Stimulated activated CD4-positive, alpha-beta T cell treated with anti-CD3 and anti-CD28 coated beads, Interleukin-12 subunit alpha, Interleukin-12 subunit beta, amount 100 ng/mL, for 24 hours (primary cell): ENCODE measurements at places on chromosomes 1 and 21.

GRCh38 chr21:29610779-29611360 lies 312.1 kb downstream of the BACH1 start:
- no peak for DNase-seq

DNA sequence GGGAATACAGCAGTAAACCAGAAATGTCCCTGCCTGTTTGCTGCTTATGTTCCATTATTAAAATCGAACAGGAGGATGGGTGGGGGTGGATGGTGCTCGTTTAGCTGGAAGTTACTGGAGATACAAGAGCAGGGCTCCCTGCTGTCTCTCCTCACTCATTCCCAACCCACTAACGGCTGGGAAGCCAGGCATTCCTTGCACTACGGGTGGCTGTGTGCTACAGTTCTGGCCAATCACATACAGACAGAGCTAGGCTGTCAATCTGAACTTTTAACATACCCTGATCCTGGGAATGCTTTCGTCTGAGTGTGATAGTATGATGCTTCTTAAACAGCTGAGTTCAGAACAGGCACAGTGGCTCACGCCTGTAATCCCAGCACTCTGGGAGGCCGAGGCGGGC lies 7.0 kb downstream of the SIPA1L2 start:
- no peak for DNase-seq

GRCh38 chr21:26881504-26882228 lies 36.5 kb upstream of the ADAMTS1 start:
- DNase-seq = no peak

DNA sequence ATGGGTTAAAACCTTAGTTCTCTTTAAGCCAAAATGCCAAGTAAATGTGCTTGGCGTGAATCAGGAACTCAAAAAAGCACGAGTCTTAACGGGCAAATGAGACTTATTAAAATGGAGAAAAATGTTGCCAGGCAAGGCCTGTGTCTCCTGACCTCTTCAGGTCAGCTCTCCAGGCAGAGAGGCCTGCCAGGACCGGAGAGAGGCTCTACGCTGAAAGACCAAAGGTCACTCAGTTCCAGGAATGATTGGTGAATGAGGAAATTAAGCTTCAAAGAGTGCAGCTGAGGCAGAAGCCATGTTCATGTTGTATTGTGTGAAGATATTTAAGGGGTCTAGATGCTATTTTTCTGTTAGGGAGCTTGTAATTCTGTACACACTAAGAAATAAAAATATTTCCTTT lies 66.6 kb downstream of the SPAG17 start:
- no peak for DNase-seq

GRCh38 chr1:237341391-237341790 lies 299.4 kb downstream of the RYR2 start:
- DNase-seq = no peak

GRCh38 chr1:228737601-228738041 lies 2.3 kb downstream of the RHOU start:
- no peak for DNase-seq

GRCh38 chr1:3477241-3477995 lies 23.0 kb downstream of the ARHGEF16 start:
- DNase-seq = no peak

DNA sequence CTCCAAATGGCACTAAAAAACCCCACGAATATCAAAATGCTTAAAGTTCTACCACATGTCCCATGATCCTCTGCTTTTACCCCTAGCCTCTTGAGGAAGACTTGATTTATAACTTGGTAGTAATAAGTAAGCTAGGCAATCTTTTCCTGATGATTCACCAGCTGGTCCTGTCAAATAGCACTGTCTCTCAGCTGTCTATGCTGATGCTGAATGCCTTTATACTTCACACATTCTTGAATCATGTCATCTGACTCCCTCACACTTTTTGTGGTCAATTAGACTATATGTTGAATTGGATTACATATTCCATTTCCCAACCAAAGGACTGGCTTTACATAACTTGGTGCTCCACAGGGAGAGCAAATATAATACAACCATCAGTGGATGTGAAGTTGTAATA lies 16.6 kb downstream of the C21orf91 start:
- no peak for DNase-seq

GRCh38 chr1:111958075-111958474 lies 31.4 kb downstream of the KCND3 start:
- no peak for DNase-seq

DNA sequence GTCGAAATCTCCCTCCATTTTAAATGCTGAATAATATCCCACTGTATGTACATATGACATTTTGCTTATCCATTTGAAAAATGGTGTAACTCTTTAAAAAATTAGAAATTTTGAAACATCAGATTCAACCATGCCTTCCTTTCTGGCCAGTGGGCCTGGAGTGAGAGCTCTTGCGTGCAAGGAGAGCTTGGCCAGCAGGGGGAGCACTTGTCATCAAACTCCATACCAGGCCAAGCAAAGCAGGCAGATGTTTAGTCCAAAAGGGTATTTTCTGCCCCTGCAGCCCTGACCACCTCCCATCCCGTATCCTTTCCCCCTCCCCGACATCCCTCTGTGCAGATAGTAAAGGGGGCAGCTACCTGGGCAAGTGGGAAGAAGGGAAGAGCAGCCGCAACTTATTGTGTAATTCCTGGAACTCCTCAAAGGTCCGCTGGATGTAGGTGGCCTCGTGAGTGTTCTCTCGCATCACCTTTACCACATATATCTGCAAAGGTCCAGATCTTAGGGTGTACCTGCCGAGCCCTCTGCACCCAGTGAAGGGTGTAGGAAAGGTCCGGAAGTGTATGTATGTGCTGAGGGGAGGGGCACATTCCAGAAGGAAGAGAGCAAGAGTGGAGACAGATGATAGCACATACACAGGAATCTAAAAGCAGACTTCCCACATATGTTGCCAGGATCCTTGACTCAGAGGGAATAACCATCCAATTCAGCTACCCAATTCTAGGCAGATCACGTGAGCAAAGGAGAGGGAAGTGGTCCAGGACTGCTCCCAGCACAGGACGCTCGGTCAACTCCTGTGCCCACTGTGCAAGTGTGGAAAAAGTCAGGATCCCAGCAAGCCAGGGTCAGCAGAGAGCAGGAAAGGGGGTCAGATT lies 19.9 kb upstream of the PPP1R15B start:
- peak; percentile 51 for DNase-seq

DNA sequence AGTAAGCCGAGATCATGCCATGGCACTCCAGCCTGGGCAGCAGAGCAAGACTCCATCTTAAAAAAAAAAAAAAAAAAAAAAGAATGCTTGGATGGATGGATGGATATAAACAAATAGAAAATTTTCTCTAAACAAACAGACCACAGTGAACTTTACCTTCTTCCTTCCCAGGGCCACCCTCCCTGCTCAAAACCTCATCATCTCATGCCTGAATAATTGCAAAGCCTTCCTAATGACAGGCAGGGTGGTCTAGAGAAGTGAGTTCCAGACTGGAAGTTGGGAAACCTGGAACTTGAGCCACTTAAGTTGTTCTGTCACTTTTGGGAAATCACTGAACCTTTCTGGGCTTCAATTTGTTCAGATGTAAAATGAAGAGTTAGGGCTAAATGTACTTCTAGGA lies 17.6 kb downstream of the ATP2B4 start:
- DNase-seq = no peak

DNA sequence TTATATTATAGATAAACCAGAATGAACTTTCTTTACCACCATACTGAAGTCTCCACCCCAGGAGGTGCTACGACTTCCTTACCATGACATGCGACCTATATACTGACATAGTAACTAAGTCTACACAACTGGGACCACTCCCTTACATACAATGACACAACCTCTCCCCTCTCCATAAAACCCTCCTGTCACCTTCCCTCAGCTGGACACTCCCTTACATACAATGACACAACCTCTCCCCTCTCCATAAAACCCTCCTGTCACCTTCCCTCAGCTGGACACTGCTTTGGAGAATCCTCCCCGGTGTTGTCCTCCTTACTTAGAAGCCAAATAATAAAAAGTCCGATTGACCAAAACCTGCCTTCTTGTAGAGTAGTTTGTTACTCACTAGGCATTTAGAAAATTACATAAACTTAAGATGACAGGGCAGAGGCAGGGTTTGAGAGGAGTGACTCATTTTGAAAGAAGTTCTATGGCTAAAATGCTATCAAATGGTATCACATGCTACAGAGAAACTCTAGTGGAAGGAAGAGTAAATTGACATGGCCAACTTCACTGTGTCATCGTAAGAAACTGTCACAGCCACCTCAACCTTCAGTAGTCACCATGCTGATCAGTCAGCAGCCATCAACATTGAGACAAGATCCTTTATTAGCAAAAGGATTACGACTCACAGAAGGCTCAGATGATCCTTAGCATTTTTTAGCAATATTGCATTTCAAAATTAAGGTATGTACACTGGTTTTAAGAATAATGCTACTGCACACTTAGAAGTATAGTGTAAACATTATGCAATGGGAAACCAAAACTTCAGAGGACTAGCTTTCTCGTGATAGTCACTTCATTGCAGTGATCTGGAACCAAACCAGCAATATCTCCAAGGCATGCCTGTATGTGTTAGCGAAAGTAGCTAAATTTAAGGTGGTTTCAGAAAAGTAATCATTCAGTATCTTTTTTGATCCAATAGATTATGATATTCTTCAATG lies 56.4 kb downstream of the AHCTF1 start:
- no peak for DNase-seq

GRCh38 chr1:73898540-73898939 lies 299.4 kb downstream of the LRRIQ3 start:
- no peak for DNase-seq

DNA sequence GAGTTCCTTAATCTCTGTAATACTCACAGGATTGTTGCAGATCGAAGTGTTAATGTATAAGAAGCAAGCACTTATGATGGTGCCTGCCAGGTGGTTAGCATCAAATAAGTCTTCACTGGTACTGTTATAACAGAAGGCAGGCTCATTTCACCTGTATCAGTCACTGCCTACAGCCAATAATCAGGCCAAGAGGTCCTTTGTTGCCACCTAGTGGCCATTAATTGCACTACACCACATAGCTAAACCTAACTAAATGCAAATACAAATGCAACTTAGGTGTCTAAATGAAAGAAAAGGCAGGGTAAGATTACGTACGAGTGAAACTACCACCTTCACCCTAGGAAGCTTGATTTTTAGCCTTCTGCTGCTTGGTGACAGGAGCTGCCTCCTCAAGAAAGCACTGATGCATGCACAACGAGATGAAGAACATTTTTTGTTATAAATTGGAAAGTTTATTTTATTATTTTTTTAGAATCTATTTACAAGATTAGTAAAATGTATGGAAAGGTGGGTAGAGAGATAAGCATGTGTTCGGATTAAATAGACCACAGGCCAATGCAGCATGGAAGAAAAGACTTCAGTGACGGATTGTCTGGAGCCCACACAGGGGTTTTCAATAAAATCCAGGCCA lies 334.8 kb upstream of the CAMK1G start:
- peak; percentile 46 for DNase-seq

DNA sequence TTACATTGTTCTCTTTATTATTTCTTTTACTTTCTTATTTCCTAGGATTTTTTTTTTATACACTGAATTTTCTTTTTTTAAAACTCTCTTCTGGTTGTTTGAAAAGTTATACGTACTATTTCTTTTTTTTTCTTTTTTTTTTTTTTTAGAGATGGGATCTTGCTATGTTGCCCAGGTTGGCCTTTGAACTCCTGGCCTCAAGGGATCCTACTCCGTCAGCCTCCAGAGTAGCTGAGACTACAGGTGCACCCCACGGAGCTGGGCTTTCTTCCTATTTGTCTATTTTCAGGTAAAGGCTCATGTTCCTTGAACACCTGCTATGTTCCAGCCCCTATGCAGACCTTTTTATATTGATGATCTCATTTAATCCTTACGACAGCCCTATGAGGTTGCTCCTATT lies 29.4 kb upstream of the DYRK1A start:
- DNase-seq = no peak

DNA sequence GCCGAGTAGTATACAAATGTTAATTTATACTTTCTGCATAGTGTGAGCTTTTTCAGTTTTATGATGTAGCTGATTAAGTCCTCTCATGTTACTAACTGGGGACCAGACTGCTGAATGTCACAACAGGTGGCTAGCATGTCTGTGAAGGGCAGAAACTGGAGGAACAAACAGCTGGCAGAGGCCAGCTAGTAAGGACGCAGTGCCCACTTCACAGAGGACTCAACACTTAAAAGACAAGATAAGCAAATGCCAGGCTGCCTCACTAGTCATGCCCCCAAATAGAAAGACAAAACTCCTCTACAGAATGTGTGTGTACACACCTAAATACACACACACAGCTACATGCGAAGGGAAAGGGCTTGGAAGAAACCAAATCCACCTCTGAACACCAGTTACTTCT lies 73.8 kb upstream of the ZNF678 start:
- DNase-seq = no peak

DNA sequence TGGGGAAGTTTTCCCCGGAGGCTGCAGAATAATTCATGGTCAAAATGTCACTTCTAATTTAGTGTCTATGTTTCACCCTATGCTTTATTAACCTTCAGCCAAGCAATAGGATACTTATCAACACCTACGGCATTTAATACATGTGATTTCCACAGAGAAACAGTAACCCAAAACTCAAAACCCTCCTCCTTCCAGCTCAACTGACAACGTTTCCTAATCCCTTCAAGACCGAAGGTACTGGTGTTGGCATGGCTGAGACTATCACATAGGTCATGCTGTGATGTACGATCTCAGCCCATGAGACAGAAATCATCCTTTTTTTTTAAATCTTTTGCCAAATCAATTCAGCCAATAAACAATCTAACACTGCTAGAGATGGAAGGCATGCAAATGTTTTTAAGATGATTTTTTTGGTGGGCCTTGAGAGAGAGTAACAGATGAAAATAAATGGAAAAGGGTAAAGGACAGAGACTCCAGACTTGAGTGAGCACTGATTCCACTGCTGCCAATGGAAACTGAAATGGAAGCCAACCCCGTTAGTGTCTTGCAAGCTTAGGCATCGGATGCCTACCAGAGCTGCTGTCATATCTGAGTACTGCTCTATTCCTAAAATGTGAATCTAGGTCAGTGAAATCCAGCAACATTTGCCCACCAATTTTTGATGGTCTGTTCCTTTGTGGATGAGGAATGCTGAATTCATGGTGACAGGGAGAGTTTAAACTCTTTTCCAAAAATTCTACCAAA lies 63.4 kb upstream of the BCL10 start:
- DNase-seq = no peak

- DNase-seq = no peak
These were observed 155.7 kb downstream of the PTPRC start for GRCh38 chr1:198794498-198794897.

DNA sequence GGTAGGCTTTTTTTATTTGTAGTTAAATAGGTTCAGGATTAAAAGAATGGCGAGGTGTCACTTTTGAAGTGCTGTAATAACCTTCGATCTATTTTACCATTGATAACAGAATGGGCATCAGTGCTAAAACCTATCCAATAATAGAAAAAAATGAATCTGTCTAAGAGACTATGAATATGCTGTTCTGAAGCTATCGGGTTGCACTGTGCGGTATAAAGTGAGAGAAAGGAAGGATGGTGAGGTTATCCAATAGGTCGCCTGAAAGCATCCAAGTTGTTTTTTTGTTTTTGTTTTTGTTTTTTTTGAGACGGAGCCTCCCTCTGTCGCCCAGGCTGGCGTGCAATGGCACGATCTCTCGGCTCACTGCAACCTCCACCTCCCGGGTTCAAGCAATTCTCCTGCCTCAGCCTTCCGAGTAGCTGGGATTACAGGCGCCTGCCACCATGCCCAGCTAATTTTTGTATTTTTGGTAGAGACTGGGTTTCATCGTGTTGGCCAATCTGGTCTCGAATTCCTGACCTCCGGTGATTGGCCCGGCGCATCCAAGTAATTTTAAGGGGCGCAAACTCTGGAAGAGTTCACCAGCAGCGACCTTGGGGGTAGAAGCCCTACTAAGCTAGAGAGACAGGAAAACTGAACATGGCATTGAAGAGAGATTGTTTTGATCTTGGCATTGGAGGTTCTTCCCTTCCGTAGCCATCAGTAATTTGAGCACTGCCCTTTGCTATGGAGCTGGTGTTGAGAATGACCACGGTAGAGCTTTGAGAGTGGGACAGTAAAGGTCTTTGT lies 8.7 kb upstream of the MDM4 start:
- no peak for DNase-seq
